ENCODE measurements at places on chromosomes 7 and 10.

DNA sequence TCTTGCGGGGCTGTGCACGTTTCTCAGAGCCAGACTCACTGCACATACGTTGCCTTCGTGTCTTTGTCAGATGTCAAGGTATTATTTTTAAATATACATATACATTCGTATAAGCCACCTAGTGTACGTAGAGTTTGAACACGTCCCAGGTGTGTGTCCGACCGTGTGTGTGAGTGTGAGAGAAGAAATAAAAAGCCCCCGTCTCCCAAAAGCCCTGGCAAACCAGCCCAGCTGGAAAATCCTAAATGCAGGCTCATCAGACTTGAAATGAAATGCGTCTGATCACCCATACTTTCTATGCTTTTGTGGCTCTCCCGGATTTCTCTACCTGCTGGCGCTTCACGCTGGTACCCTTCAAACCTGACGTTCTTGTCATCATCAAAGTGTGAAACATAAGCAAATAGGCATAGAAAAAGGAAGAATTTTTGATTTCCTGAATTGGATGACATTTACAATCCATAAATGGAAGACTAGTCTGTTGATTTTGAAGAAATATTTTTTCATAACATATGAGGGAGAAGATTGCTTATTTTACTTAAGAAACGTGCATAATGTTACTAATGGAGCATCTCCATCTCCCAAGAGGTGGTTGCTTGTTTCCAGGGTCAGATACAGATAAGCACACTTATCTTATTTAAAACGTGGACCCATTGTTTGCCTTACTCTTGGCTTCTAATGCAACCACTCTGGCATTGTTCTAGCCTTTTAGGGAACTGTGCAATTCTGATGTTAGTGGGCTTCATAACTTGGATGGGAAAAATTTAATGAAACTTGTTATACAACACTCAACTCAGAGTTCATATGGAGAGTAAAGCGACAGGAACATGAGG is 971 bp downstream of the PRKG1 start:
- no peak for DNase-seq

DNA sequence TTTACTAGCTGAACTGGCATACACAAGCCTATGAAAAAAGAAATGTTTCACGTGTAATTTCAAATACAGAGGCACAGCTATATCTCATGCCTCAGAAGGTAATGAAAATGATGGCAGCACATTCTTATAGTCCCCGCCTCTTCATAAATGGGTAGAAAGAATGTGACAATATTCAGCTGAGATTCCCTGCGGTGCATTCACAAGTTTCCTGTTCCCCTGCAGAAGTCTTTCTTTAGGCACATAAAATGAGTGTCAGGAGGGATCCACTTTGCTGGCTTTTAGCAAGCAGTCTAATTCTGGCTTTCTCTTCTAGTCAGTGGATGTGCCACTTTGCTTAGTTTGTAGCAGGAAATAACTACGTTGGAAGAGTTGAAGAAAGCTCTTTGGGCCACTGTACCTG is 56.1 kb downstream of the DGKB start:
- no peak for DNase-seq

DNA sequence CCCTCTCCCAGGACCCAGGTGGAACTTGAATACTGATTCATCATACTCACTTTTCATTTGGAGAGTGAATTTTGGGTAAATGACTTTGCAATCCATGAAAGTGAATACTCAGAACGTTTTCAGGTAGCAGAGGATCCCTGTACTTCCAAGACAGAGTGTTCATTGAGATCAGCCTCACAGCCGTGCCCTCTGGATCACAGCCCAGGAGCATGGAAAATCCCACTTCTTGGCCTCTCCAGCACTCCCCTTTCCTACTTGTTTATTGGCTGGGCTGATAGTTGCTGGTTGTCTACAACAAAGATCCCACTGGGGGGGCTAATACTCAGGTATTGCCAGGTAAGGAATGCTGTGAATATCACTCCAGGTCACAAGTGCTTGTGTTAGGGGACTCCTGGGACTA is 5.9 kb downstream of the GCK start:
- peak; percentile 17 for DNase-seq

GRCh38 chr10:71873582-71874211 is 22.6 kb upstream of the PSAP start:
- DNase-seq = no peak

- DNase-seq = peak; percentile 15
These were observed 123.6 kb downstream of the RNF32 start for GRCh38 chr7:156764016-156764669.

DNA sequence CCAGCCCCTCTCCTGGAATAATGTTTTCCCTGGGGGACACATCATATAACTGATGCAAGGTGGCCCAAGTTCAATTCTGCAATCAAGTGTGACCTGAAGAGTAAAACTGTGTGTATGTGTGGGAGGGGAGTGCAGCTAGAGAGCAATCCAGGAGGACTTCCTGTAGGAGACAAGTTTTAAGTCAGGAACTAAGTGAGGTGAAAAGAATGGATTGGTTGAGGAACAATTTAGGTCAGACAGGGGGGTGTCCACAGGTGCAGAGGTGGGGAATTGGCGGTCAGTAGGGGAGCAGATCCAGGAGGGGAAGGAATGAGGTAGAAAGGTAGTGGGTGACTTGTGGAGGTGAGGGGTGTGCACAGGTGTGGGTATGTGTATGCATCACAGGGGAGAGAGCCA is 82.6 kb downstream of the NEURL1 start:
- DNase-seq = no peak

GRCh38 chr7:99309111-99309510 is 16.6 kb upstream of the ARPC1A start:
- no peak for DNase-seq

DNA sequence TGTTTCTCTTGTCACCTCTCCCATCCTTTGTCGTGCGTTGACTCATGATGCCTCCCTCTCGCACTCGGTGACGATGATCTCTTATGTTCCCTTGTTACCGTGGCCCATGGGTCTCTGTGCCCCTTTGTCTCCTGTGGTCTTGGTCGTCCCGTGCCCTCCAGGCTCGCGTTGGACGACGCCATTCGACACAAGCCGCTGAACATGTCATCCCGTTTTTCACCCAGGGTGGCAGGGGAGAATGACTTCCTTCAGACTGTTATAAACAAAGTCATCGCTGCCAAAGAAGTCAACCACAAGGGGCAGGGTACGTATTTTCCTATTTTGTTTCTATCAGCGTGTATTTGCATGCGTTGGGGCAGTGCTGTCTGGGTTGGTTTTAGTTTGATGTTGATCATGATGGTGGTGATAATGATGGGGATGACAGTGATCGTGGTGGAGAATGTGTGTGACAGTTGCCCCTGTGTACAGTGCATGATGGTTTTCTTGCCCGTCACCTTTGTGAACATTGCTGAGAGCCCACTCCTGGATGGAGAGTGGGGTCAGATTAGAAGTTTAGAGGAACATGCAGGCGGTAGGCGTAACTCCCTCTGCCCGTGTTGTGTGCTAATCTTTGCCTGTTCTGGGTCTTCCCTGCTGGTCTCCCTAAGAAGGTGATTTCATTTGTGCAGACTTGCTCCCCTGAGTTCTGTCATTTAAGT is 107.0 kb downstream of the DOCK1 start:
- no peak for DNase-seq

DNA sequence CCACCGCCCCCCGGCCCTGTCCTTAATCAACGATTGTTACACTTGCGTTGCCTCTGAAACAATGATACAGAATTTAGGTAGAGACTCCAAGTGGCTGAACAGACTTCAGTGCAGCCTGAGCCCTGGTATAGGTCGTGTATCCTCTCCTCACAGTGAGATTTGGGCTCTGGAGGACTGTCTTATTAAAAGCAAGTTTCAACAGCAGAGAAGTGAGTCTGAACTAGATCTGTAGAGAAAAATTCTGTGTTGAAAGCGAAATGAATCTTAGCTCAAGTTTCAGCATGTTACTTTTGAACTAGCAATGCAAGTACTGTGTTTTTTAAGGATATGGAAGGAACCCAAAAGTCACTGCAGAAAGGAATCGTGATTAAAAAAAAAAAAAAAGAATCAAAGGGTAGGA is 103.1 kb downstream of the HOXA1 start:
- DNase-seq = no peak

- no peak for DNase-seq
These were observed 25.7 kb downstream of the GRIFIN start for GRCh38 chr7:2450198-2451107.
